A172 (cell line): ENCODE measurements at places on chromosomes 7 and 10. TPM values are rescaled to one million over a fixed set of nuclear protein-coding genes. Genes with fewer than 3 reads are reported as not detected.

DNA sequence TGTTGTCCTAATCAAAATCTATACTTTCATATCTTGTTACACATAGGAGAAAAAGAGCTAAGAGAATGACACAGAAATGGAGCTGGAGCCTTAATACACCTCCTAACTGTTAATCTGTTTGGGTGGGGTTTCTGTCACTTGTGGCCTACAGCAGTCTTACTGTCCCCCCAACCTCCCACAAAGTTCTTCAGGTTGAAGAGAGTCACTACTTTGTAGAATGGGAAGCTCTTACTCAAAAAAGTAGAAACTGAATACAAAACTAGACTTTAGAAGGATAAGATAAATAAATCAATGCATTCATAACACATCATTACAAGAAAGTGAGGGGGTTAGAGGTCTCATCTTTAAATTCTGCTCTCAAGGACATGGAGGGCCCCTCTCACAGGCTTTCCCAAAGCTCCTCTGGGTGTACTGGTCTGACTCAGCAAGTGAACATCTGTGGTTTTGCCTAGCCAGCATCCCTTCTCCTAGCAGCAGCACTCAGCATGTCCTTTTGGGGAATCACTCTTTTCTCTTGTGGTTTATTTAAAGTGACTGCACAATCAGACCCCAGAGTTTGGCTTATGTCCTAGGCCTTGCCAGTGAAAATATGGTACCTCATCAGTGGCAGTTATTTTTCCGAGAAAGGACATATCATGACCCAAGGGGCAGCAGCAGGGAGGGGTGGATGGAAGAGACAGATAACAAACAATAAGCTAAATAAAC lies 2.0 kb upstream of the BLVRA start:
- peak; percentile 86 for DNase-seq

DNA sequence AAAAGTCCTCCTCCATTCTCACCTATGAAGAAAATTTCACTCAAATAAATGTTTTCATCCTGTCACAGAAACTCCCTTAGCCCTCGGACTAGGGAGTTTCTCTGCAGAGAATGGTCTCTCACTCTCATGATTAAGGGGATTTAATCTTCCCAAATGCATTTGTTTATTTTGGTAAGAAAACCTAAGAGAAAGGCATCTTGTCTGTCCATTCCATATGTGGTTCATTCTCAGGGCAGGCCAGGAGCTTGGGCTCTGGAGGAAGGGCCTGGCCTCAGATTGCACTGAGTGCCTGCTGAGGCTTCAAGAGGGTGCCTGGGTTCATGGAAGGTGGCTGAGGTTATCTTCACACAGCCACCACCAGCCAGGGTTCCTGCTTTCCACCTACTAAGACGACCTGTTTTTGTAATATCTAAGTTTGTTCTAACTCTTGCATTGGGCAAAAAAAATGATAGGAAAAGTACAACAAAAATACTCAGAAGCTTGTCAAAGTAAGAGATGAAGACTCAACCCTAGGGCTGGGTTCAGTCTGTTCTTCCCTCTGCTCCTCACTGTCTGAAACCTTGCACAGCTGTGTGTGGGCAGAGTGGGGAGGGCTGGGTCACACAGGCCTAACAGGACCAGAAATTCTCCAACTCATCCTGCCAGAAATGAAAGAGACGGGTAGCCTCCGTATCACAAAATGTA lies 186.7 kb downstream of the CXCL12 start:
- no peak for DNase-seq

DNA sequence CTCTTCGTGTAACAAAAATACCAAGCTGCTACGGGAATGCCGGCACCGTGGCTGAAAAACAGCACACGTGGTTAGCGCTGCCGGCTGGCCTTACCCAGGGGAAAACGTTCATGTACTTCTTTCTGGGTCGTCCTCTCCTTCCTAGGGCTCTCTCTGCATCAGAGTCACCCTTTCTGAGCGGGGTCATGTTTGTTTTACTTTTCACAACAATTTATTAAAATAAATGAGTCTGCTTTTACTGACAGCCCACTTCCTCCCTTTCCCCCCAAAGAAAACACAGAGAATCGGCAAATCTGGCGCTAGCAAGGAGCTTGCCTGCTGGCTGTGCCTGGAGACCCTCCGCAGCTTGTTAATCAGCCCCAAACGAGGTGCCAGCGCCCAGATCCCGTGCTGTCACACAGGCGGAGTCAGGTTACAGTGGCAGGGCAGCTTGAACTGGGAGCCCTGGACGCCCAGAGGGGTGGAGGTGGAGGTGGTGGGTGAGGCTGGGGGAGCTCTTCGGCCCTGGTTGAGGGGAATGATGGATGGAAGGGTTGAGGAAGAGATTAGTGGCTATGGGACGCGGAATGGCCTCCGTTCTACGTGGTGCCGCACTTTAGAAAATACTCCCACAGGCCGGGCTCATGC lies 162.2 kb upstream of the TNS3 start:
- no peak for DNase-seq

DNA sequence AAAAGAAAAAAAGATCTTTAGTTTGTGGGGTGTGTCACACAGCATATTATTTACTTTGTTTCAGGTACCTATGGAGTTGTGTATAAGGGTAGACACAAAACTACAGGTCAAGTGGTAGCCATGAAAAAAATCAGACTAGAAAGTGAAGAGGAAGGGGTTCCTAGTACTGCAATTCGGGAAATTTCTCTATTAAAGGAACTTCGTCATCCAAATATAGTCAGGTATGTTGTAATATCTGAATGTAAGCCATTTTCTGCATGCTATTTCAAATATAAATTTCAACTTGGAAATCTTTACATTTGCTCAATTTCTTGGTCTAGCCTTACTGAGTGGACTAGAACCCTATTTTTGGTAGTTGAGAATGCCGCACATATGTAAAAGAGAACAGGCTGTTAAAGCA lies 6.4 kb downstream of the CDK1 start:
- DNase-seq, result no peak

- DNase-seq, result no peak
Observed at GRCh38 chr7:1675036-1675671, 5.1 kb downstream of the ELFN1 start.

DNA sequence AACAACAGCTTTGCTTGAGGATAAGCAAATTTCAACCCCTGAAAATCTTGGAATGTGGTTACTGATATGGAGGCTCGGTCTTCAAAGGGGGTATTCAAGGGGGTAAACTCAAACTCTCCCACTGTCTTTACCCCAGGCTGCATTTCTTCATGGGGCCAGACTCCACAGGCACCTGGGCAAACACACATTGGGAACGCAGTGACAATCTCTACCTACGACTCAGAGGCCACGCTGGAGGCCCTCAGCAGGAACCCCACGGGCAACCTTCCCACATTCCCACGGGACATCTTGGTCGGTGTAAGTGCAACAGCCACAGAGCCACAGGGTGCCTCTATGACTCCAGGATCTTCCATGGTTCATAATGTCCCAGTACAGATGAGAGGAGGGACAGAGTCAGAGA lies 2.2 kb upstream of the INSIG1 start:
- peak; percentile 36 for DNase-seq

GRCh38 chr7:14380881-14381280 lies 391.4 kb upstream of the ETV1 start:
- DNase-seq, result peak; percentile 11

Gene SRGN
- 125 and 182 TPM in 2 replicates for total RNA-seq

Gene CDH23
- 0.14 and 0.29 TPM in 2 replicates for total RNA-seq

DNA sequence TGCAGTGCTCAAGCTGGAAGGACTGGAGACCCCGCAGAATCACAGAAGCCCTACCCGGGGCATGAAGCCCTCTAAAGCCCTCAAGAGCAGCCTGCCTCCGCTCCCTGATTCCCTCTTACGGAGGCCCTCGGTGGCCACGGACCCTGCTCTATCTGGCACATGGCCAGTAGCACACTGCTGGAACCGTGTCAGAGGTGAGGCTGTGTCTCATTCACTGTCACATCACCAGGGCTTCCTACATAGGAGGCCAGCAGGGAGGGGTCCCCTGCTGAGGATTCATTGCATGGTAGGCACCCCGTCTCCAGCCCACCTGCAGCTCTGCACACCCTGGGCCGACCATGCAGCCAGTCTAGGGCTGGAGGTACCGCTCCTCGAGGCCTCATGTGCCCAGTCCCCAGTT lies 259.2 kb downstream of the TNS3 start:
- DNase-seq, result no peak

GRCh38 chr7:39720586-39720985 lies 97.2 kb downstream of the RALA start:
- DNase-seq, result peak; percentile 8

DNA sequence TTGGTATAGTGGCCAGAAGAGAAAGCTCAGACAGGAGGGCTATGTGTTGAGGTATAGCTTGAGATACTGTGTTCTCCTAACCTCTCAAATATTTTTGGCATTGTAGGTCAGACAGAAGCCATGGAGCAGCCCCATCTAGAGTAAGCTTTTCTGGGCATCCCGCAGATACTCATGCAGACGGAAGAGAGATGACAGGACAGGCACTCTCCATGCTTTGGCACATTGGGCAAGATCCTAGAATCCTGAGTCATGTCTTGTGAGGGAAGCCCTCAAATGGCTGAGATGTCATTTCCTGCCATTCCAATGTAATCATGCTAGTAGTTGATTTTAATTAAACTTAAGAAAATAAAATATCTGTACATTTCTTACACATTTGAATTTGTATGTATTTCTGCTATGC lies 16.8 kb upstream of the KIF20B start:
- DNase-seq, result peak; percentile 18

Gene TACC2
- total RNA-seq, result 4.4 and 8.5 TPM in 2 replicates

Gene NRG3
- total RNA-seq, result 0.16 TPM in 1 of 2 replicates, not detected in the other

- DNase-seq, result no peak
Observed at GRCh38 chr10:28644647-28645046, 32.7 kb upstream of the BAMBI start.

DNA sequence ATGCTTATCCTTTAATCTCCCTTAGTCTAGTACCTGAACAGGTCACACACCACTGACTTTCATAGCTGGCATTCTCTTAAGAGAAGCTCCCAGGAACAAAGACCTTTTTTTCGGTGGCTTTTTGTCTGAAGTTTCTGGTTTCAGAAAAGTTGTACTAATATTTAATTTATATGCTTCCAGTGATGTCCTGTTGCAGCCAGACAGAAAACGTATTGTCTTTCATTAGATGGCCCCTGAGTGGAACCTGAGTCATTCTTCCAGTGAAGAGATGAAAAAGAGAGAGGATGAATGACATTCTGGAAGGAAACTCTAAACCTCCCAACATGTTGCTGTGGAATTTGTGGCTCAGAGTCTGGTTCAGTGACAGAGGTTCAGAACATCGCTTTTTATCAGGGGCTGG lies 274.8 kb upstream of the TAC1 start:
- no peak for DNase-seq

DNA sequence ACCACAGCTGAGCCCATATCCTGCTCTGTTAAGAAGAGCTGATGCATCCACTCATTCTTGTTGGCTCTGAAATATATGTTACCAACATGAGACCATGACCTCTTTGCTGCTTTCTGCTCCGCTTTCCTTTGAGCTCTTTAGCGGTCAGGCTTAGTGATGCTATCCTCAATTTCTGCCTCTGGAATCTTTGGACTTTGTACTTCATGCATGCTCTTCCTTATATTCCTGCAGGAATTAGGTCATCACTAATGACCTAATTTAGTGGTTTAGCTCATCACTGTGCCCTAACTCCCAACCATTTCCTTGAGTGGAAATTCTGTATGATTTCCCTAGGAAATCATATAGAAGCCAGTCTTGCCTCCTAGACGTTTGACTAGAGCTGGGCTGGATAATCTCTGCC lies 119.5 kb downstream of the AOAH start:
- DNase-seq, result peak; percentile 66
